NCI-H1105 treated with DMSO at 0.1 percent for 48 hours (cell line): ENCODE measurements at places on chromosomes 6 and 20.

- DNase-seq: no peak
Observed at GRCh38 chr20:61768571-61769285, 297.0 kb downstream of the TAF4 start.

- DNase-seq: no peak
Observed at GRCh38 chr6:27556406-27556805, 83.5 kb upstream of the ZNF184 start.

GRCh38 chr6:20907486-20908071 lies 373.3 kb downstream of the CDKAL1 start:
- no peak for DNase-seq

GRCh38 chr6:51430589-51430988 lies 611.9 kb downstream of the TFAP2B start:
- DNase-seq: no peak

DNA sequence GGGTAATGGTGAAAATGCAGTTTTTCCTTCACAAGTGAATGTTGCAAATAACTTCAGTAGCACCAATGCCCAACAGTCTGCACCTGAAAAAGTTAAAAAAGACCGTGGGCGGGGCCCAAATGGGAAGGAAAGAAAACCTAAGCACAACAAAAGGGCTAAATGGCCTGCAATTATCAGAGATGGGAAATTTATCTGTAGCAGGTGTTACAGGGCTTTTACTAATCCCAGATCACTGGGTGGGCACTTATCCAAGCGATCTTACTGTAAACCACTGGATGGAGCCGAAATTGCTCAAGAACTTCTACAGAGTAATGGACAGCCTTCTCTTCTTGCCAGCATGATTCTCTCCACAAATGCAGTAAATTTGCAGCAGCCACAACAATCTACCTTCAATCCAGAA lies 64.8 kb upstream of the SMIM8 start:
- DNase-seq: peak; percentile 93

DNA sequence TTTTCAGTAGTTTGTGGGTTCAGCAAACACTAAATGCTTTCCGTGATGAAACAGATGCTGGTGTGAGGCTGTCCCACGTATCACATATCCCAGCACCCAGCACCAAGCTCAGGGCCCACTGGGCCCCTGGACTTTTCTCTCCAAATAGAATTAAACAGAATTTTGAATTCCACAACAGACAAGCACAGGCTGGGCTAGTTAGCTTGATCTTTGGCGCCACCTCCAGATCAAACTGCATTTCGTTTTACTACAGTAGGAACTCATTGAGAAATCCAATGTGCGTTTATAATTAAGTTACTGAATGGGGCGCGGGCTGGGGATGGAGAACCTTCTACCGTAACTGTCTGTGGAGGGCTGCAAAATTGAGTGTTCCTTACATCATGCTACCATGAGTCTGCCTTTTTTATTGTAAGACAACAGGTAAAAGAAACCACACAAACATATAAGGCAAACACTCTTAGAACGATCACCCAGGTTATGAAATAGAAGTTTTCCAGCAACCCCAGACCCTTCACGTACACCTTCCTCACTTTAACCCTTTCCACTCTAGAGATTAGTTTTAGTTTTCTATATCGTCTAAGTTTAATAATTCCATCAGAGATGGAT lies 107.8 kb downstream of the ZFP64 start:
- DNase-seq: peak; percentile 42

- no peak for DNase-seq
Observed at GRCh38 chr6:62479697-62480220, 193.7 kb upstream of the KHDRBS2 start.

DNA sequence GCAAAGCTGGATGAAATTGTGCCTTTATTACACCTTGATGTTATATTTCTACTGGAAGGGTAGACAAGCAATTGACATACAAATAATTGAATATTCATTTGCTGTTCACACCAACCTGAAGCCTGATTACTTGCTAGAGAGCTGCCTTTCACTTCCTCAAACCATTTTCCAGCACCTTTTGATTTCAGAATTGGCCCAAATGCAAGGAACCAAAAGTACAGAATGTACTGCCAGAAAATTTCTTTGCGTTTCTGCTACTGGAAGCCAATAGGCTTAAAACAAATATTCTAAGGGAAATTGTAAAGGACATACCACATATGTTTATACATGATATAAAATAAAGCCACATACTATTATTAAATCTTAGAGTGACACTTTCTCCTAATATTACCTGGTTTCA lies 94.5 kb downstream of the RFPL4B start:
- no peak for DNase-seq

DNA sequence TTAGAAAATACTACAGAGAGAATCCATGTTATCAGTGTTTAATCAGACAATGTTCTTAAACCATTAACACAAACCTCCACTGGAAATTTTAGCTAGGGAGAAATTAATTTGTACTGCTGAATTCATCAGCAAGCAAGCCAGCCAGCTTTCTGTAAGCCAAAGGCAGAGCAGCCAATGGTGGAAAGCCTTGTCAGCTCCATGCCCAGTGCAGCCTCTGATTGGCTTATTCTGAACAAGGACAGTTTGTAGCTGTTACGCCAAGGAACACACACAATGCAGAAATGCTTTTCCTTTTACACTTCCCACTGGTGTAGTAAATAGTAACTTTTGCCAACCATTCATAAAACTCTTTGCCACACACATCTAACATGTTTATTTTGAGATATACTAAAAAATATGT lies 265.0 kb downstream of the TENT5A start:
- DNase-seq: no peak

DNA sequence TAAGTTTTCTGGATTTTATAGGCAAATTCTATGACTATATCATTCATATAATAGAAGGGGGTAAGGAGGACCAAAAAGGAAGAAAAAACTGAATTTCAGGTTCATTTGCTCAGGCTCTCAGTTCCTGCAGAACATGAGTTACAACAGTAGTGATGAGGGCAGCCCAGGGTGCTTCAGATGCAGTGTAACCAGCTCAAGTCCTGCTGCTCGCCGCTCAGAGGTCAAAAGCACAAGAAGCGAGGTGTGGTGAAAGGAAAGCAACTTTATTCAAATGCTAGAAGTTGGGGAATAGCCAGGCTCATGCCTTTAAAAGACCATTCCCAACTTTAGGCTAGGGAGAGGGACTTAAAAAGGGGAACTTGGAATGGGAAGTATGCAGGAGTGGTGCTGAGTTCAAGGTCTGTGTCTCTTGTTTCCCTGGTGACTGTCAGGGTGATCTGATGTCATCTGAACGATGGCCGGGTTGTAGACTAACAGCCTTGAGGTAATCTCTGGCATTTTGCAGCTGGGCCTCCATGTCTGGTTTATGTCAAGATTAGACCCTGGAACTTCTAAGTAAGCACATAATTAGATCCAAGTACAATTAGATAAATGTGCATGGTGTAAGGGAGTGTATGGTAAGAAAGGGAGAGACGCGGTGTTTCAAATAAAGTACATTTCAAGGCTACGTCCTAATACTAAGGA lies 14.5 kb upstream of the SEC63 start:
- no peak for DNase-seq

- no peak for DNase-seq
Observed at GRCh38 chr20:5315807-5316187, 957 bp downstream of the PROKR2 start.

DNA sequence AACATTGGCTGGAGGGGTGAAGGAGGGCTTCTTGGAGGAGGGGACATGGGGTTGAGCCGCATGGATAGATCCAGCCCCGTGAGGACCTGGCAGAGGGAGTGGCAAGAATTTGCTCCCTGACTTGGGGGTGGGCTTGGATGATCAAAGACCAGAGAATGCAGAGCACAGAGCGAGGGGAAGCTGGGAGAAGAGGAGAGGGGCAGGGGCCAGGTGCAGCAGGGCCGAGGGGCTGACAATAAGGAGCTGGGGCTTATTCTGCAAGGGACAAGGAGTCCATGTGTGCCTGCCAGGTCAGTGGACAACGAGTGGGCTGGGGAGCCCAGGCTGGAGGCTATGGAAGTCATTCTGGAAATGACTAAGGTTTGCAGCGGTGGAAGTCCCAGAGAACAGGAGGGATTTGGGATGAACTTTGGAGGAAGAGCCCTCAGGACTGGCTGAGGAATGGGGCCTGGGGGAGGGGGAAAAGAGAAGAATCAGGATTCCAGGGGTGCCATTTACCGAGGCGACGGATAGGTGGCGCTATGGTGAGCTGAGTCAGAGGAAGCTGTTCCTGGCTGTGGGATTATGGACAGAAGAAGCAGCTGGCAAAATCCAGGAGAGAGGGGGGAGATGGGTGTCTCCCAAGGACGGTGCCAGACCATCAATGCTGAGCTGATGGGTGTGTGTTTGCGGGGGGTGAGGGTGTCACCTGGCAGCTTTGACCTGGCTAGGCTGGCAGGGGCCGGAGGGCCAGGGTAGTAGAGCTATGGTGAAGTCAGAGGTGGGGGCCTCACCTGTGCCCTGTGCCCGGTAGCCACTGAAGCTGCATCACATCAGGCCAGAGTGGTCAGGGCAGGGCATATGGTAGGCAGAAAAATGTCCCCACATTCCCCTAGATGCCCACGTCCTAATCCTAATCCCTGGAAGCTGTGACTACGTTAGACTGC lies 7.8 kb downstream of the KCNG1 start:
- DNase-seq: peak; percentile 54

GRCh38 chr6:141744194-141744925 lies 388.4 kb upstream of the GJE1 start:
- no peak for DNase-seq

- no peak for DNase-seq
Observed at GRCh38 chr6:30047220-30047619, 13.8 kb upstream of the POLR1H start.

DNA sequence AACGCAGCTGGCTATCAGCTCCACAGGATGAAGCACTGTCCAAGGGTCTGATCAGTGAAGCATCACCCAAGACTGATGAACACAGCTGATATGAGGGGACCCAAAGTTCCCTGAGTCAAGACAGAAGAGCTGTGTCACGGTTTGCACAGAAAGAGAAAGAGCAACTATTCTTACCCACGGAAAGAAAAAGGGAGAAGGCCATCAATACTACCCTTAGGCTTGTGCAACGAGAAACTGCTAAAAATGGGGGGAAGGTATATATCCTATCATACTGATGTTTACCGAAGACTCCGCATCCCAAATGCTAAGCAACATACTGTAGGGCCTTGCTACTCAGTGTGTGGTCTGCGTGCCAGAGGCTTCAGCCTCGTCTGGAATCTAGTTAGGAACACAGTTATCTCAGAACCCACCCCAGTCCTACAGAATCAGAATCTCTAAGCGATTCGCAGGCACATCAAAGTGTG lies 665 bp downstream of the FASTKD5 start:
- no peak for DNase-seq

- no peak for DNase-seq
Observed at GRCh38 chr20:52446421-52447224, 255.0 kb upstream of the ZFP64 start.

GRCh38 chr6:118812970-118813369 lies 81.0 kb upstream of the ASF1A start:
- no peak for DNase-seq

- DNase-seq: no peak
Observed at GRCh38 chr6:166395778-166396177, 13.0 kb upstream of the MPC1 start.

- no peak for DNase-seq
Observed at GRCh38 chr20:31764641-31765305, 25.7 kb downstream of the TPX2 start.

DNA sequence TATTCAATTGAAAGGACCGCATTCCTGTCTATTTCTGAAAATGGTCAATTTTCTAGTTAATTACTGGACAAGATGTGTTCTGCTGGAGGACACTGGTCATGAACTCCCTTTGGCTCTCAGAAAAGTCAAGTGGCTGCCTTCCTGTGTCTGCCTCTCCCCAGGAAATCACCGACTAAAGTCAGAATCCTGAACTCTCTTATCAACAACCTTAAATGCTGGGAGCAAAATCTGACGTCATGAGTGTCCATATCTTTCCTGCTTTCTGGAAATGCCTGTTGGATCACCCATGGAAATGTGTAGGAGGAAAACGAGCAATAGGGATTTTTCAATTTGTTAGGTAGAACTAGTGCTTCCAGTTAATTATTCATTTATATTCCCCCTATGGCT lies 53.5 kb upstream of the PLCB1 start:
- no peak for DNase-seq

DNA sequence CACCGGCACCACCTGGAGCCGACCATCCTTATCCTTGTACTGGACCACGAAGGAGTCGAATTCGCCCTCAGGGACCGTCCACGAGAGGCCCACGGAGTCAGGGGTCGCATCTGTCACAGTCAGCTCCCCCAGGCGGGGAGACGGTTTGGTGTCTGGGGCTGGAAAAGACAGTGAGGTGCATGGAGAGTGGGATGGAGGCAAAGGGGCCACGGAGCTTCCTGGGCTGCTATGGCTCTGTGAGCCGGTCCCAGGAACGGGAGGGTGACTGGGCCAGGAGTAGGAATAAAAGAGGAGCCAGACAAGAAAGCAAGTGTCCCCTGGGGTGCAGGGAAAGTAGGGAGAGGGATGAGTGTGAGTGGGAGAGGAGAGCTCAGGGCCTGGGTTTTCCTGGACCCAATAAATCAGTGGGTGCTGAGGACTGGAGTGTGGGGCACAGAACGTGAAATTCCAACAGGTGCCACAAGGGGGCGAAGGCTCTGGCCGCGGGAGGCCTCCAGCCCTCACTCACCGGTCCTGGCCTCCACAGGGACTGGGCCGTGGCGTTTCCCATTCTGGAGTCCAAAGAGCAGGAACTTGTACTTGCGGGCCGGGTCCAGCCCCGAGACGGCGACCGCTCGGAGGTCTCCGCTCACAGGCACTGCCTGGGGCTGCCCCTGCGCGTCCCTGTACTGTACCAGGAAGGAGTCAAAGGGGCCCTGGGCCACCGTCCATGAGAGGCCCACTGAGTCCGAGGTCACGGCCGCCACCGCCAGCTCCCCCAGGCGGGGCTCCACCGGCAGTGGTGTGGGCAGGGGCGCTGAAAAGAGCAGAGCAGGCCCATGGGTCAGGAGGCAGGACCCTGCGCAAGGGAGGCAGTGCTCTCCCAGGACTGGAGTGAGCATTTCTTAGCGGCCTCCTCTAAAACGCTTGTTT lies 9.9 kb downstream of the CYP21A2 start:
- peak; percentile 0 for DNase-seq

- DNase-seq: no peak
Observed at GRCh38 chr6:29619578-29620160, 13.3 kb downstream of the GABBR1 start.

DNA sequence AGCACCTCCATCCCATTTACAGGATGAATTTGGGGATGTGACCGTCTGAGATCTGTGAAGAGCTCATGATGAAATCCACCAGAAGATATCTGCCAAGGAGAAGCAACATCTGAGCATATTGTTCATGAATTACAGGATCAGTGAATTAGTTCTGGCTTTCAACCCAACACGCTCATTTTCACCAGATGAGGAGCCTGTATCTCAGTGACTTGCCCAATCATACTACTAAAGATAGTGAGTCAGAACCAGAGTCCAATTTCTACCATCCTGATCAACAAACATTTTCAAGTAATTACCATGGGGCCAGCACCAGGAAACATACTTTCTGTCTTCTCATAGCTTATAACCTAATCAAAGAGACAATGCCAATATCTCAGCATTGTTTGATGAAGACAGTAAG lies 116.6 kb downstream of the ZDHHC14 start:
- no peak for DNase-seq

- no peak for DNase-seq
Observed at GRCh38 chr6:84093441-84094435, 60.2 kb downstream of the MRAP2 start.

GRCh38 chr6:34094474-34095135 lies 51.3 kb downstream of the GRM4 start:
- DNase-seq: peak; percentile 89

GRCh38 chr20:57526087-57526884 lies 1.3 kb upstream of the CTCFL start:
- DNase-seq: no peak
